ENCODE measurements at places on chromosomes 2 and 18.
A peak's percentile ranks its signal among the peaks of the same experiment; 100 is the strongest.

DNA sequence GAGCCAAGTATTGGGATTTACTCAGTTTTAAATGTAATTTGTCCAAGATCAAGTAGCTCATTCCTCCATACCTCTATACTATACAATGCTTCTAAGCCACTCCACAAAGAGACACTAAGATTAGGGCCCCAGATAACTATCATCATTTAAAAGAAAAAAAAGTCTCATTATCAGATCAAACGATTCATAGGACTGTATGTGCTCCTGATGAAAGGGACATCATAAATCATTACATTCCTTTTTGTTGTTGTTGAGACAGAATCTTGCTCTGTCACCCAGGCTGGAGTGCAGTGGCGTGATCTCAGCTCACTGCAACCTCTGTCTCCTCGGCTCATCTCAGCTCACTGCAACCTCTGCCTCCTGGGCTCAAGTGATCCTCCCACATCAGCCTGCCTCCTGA lies 2.2 kb upstream of the SLC3A1 start:
- H3K27me3 ChIP-seq: no peaks in the 10 kb centered on the region
- H3K4me3 ChIP-seq: no peak overlapping the region
- no peak for DNase-seq
- no peaks in the 10 kb centered on the region for H3K36me3 ChIP-seq
- H3K27ac ChIP-seq: no peak overlapping the region

DNA sequence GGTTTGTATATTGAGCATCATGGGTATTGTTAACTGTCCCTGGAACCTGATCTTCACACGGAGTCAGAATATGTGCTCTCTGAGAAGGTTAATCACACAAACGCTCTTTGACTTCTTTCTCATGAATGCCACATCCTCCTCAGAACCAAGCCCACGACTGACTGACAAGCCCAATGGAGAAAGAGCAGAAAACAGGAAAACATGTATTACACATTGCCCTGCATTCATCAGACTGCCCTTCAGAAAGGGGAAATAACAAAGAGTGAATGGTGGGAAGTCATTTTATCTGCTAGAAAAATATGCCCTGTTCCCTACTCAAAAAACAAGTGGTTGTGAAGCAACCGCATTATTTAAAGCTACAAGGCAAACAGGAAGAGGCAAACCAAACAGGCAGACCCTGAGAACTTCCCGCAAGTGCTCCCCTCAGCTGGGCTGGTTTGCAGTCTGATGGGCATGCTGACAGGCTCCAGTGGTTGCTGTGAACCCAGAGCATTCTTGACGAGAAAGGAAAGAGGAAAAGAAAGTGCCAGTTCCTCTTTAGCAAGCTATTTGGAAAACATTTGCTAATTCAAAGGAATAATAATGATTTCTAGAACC lies 172.9 kb upstream of the SETBP1 start:
- H3K27me3 ChIP-seq: no peaks in the 10 kb centered on the region
- no peak overlapping the region for H3K27ac ChIP-seq
- no peak for DNase-seq
- peak overlapping the region; percentile 11 for H3K4me3 ChIP-seq
- H3K4me1 ChIP-seq: no peaks in the 10 kb centered on the region

- H3K4me3 ChIP-seq: no peak overlapping the region
- H3K36me3 ChIP-seq: no peaks in the 10 kb centered on the region
- no peaks in the 10 kb centered on the region for H3K4me1 ChIP-seq
- DNase-seq: no peak
- no peaks in the 10 kb centered on the region for H3K27me3 ChIP-seq
- H3K27ac ChIP-seq: no peak overlapping the region
These were observed 449.8 kb downstream of the NRXN1 start for GRCh38 chr2:50582164-50582563.

GRCh38 chr2:238670111-238670585 lies 177.7 kb upstream of the TWIST2 start:
- H3K27ac ChIP-seq: no peak overlapping the region
- H3K4me3 ChIP-seq: no peak overlapping the region
- H3K36me3 ChIP-seq: no peaks in the 10 kb centered on the region
- no peaks in the 10 kb centered on the region for H3K4me1 ChIP-seq

DNA sequence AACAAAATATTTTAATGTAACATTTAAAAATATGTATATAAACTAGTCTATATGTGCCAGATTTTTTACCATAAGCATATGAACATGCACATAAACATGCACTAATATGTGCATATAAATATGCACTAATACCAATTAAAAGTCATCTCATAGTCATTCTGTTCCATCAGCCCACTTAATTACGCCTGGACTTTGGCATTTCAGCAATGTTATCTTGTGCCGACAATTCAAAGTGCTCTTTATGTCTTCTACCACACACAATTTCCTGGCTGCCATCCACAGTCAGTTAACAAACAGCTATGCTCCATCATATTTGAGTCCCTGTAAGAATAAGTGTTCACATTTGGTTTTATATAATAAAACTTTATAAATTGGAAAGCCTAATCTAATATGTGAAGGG lies 92.6 kb upstream of the TSPYL6 start:
- no peak overlapping the region for H3K27ac ChIP-seq
- no peaks in the 10 kb centered on the region for H3K36me3 ChIP-seq
- DNase-seq: no peak
- H3K27me3 ChIP-seq: no peaks in the 10 kb centered on the region
- no peak overlapping the region for H3K4me3 ChIP-seq
- no peaks in the 10 kb centered on the region for H3K4me1 ChIP-seq

DNA sequence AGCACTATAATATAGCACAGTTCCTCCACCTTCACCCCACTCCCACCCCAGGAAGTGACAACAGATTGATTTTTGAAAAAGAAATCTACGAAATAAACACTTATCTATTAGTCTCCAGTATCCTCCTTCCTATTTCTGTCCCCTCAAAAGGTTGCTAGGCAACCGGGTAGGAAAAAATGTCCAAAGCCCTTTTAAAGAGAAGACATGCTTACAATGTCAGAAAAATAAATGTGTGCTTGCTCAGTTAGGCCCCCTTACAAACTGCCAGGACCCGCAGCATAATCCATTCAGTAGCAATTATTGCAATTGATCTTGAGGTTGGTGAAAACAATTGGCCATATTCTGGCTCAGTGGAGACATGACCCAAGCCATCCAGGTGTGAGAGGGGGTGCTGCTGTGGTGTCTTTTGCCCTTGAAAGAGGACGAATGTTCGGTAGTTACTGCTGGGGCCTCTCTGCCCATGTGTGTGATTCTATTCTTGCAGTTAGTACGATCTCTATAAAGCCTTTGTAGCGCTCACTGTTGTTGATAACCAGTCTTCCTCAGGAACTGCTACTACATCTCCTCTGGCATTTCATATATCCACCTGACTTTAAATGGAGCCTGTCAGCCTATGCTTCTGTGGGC lies 144.3 kb downstream of the MYO3B start:
- no peaks in the 10 kb centered on the region for H3K27me3 ChIP-seq
- H3K4me1 ChIP-seq: no peaks in the 10 kb centered on the region
- no peak overlapping the region for H3K27ac ChIP-seq
- no peak overlapping the region for H3K4me3 ChIP-seq
- no peak for DNase-seq
- H3K36me3 ChIP-seq: no peaks in the 10 kb centered on the region

- no peak for DNase-seq
- H3K27ac ChIP-seq: no peak overlapping the region
- H3K36me3 ChIP-seq: no peaks in the 10 kb centered on the region
- H3K27me3 ChIP-seq: no peaks in the 10 kb centered on the region
- H3K4me3 ChIP-seq: no peak overlapping the region
These were observed 175.8 kb downstream of the LOXHD1 start for GRCh38 chr18:46481048-46481846.

- no peaks in the 10 kb centered on the region for H3K27me3 ChIP-seq
- H3K36me3 ChIP-seq: no peaks in the 10 kb centered on the region
- no peak for DNase-seq
- no peaks in the 10 kb centered on the region for H3K4me1 ChIP-seq
- no peak overlapping the region for H3K27ac ChIP-seq
- no peak overlapping the region for H3K4me3 ChIP-seq
These were observed 183.1 kb upstream of the CCDC68 start for GRCh38 chr18:55142410-55142809.

GRCh38 chr18:50656841-50657470 lies 97.1 kb downstream of the MAPK4 start:
- no peaks in the 10 kb centered on the region for H3K36me3 ChIP-seq
- no peak overlapping the region for H3K4me3 ChIP-seq
- no peaks in the 10 kb centered on the region for H3K27me3 ChIP-seq
- DNase-seq: no peak

- no peak overlapping the region for H3K4me3 ChIP-seq
- H3K27me3 ChIP-seq: no peaks in the 10 kb centered on the region
- no peak for DNase-seq
- H3K4me1 ChIP-seq: no peaks in the 10 kb centered on the region
These were observed 134.2 kb upstream of the NABP1 start for GRCh38 chr2:191543708-191544107.

GRCh38 chr2:85800586-85800985 lies 46.8 kb downstream of the ATOH8 start:
- no peak for DNase-seq
- no peak overlapping the region for H3K27ac ChIP-seq
- no peaks in the 10 kb centered on the region for H3K27me3 ChIP-seq

- H3K4me3 ChIP-seq: no peak overlapping the region
- no peaks in the 10 kb centered on the region for H3K27me3 ChIP-seq
- no peak for DNase-seq
These were observed 12.6 kb downstream of the C18orf63 start for GRCh38 chr18:74328206-74328605.

DNA sequence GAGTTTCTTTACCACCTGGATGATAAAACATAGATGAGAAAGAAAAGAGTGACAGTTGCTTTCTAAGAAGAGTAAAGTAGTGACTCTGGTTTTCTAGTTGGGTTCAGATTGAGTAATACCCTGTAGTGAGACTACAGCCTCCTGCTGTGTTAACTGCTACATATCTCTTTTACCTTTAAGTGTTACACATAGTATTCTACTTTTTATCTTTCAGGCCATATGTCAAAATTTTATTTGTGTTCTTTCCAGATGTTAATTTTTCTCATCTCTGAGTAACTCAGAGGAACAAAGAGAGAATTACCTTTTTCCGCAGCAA lies 348.2 kb downstream of the CTNNA2 start:
- H3K27ac ChIP-seq: no peak overlapping the region
- H3K4me1 ChIP-seq: no peaks in the 10 kb centered on the region
- H3K36me3 ChIP-seq: no peaks in the 10 kb centered on the region
- H3K4me3 ChIP-seq: no peak overlapping the region

GRCh38 chr18:3660739-3661515 lies 211.0 kb downstream of the TGIF1 start:
- no peak overlapping the region for H3K4me3 ChIP-seq
- no peaks in the 10 kb centered on the region for H3K27me3 ChIP-seq

- no peak for DNase-seq
- H3K36me3 ChIP-seq: no peaks in the 10 kb centered on the region
- H3K27me3 ChIP-seq: no peaks in the 10 kb centered on the region
- H3K27ac ChIP-seq: no peak overlapping the region
- no peaks in the 10 kb centered on the region for H3K4me1 ChIP-seq
These were observed 75.4 kb upstream of the HNMT start for GRCh38 chr2:137888845-137889244.

GRCh38 chr2:211900000-211900399 lies 638.6 kb downstream of the ERBB4 start:
- no peaks in the 10 kb centered on the region for H3K36me3 ChIP-seq
- DNase-seq: no peak
- H3K4me1 ChIP-seq: peaks cover 12% of the 10 kb centered on the region
- no peak overlapping the region for H3K27ac ChIP-seq
- no peaks in the 10 kb centered on the region for H3K27me3 ChIP-seq

- H3K4me1 ChIP-seq: no peaks in the 10 kb centered on the region
- DNase-seq: no peak
- no peaks in the 10 kb centered on the region for H3K27me3 ChIP-seq
- no peak overlapping the region for H3K4me3 ChIP-seq
- no peak overlapping the region for H3K27ac ChIP-seq
These were observed 117.0 kb downstream of the CHN1 start for GRCh38 chr2:174888146-174888545.

Data from thoracic aorta (tissue), 2 donors.